ENCODE measurements at places on chromosomes 1 and 21.

DNA sequence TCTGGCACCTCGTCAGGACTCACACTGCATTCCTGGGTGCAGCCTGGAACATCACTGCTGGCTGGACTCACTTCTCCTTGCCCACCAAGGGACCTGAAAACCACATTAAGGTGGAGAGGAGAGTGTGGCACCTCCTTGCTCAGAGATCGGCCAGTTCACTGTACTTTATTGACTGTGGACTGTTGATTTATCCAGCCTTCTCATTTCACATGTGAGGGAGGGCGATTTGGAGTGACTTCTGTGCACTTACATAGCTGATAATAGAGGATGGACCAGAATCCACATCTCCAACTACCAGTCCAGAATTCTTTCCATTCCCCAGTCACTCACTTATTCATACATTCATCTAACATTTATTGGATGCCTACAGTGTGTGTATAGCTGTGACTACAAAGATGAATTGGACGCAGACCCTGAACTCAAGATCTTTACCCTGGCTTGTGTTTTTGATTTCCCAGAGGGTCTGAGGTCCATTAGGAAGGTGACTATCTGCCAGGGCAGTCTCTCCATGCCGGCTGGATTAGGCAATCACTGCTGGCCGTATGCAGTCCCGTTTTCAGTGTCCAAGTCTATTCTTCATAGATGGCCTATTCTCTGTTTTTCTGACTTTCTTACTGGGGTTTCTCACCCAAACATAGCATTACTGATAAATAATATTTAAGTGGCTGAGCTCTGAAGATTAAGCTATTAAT is 233.5 kb upstream of the SGIP1 start:
- DNase-seq = no peak

GRCh38 chr21:41545500-41546359 is 37.8 kb upstream of the TMPRSS2 start:
- no peak for DNase-seq

GRCh38 chr1:43444151-43444828 is 9.4 kb downstream of the HYI start:
- no peak for DNase-seq

GRCh38 chr1:33168556-33169289 is 13.1 kb downstream of the TRIM62 start:
- no peak for DNase-seq

DNA sequence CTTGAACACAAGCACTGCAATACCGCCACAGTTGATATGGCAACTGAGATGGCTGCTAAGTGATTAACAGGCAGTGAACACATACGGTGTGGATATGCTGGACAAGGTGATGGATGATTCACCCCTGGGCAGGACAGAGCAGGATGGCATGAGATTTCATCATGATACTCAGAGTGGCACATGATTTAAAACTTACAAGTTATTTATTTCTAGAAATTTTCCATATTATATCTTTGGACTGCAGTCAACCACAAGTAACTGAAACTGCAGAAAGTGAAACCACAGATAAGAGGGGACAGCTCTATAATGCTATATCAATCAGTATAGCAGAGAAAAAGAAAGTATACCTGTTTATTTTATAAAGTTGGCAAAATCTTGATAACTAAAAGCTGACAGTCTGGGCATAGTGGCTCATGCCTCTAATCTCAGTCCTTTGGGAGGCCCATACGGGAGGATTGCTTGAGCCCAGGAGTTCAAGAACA is 47.9 kb downstream of the PHACTR4 start:
- no peak for DNase-seq

GRCh38 chr1:48023488-48023887 is 26.3 kb upstream of the TRABD2B start:
- no peak for DNase-seq

DNA sequence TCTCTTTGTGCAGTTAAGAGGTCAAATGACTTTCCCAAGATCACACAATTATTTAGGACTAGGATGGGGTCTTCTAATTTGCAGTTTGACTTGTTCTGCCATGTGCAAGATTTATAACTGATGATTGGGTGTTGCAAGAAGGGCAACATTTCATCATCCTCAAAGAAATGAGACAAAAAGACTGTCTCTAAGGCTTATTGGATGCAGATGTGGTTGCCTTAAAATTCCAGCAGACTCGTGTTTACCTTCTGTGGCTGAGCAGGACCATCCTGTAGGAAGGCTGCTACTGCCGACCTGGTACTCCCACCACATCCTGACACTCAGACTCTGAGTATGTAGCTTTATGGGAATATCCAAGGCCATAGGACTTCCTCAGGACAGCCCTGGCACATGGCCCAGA is 99.9 kb upstream of the SGIP1 start:
- no peak for DNase-seq

- DNase-seq = no peak
Measured at GRCh38 chr1:6657138-6657537, 32.5 kb downstream of the THAP3 start.

DNA sequence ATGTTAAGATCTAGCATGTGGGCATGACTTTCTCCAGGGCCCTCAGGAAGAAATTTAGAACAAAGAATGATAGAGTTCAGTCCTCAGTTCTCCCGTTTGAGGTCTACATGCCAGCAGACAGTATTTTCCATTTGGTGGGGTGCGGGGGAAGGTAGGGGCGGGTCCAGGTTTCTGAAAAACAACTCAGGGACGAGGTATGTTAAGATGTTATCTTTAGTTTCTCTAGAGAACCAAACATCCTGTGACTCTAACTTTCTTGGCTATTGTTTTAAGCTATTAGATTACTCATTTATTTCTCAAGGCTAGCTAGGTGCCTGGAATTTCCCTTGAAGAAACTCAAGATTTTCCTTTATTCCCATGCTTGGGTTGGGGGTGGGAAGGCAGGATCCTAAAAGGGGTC is 42.3 kb upstream of the SYT14 start:
- DNase-seq = no peak

DNA sequence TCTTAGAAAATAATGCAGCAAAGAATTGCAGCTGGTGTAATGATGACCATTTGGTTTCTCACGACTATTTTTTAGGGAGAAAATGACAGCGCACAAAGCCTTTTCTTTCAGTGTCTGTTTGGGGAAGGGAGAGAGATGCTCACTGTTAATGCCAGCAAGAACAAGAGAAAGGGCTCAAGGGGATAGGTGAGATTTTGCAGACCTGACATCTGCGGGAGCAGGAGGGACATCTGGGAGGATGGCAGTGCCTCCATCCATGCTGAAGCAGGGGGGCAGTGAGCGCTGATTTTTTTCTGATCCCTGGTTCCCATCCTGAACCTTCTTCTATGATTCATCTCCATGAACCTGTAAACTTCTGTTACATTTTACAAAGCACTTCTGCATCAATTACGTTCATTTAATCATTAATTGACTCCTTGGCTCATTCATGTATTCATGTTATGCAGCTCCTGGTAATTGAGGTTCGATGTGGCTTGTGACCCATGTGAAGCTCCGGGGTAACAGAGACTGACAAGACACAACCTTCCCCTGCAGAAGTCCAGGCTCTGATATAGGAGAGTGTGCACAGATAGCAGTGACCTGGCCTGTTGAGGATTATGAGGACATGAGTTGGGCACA is 595.3 kb downstream of the PTPRU start:
- no peak for DNase-seq

DNA sequence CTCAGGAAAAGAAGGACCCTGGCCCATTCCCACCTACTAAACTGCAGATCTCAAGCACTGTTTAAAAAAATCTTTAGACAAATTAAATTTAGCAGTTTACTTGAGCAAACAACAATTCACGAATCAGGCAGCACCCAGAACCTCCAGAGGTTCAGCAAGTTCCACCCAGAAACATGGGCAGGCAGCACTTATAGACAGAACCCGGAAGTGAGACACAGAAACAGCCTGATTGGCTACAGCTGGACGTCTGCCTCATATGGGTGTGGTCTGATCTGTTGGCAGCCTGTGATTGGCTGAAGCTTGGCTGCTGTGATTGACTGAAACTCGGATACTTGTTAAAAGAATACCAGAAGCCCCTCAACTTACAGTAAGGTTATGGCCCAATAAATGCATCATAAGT is 34.7 kb upstream of the COL6A2 start:
- no peak for DNase-seq

- DNase-seq = no peak
Measured at GRCh38 chr21:42852925-42853570, 26.3 kb downstream of the WDR4 start.

GRCh38 chr1:915295-916172 is 8.2 kb upstream of the SAMD11 start:
- DNase-seq = peak; percentile 30

GRCh38 chr21:42427809-42428419 is 24.2 kb downstream of the UBASH3A start:
- DNase-seq = no peak

DNA sequence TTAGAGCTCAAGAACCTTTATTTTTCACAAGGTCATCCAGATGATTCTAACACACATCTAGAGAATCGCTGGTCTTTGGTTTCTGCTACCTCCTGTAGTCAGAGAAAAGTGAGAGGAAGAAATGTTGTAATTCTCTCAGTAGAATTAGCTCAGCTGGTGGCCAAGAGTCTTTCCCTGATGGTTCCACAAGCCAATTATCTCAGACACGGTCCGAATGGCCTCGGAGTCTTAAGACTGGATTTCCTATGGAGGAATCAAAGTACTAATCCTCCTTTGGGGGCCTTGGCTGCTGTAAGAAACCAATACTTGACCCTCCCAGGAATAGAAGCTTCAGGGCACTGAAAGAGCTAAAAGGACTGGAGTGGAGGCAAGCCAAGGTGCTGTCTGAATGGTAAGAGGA is 1.8 kb downstream of the TMEM81 start:
- DNase-seq = no peak

DNA sequence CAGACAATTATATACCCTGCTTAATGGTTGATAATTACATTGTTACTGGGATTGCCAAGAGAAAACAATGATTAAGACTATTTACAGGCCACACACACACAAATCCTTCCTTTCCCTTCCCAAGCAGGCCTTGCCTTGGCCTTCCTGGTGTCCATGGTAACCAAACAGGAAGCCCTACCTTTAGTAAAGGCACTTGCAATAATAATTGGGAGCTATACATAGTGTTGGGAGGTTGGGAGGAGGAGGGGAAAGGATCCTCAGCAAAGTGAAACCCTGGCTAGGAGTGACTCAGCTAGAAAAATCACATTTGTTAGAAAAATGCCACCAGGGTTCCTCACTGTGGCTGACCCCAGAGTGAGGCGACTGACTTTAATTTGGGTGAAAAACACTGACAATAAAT is 122.3 kb upstream of the ADAR start:
- no peak for DNase-seq

GRCh38 chr1:30250338-30250983 is 472.9 kb downstream of the MATN1 start:
- no peak for DNase-seq

- DNase-seq = no peak
Measured at GRCh38 chr1:69499203-69499803, 68.4 kb upstream of the LRRC7 start.

- peak; percentile 74 for DNase-seq
Measured at GRCh38 chr1:181424786-181425403, 58.4 kb upstream of the CACNA1E start.

- no peak for DNase-seq
Measured at GRCh38 chr1:227343727-227344551, 25.6 kb upstream of the CDC42BPA start.

DNA sequence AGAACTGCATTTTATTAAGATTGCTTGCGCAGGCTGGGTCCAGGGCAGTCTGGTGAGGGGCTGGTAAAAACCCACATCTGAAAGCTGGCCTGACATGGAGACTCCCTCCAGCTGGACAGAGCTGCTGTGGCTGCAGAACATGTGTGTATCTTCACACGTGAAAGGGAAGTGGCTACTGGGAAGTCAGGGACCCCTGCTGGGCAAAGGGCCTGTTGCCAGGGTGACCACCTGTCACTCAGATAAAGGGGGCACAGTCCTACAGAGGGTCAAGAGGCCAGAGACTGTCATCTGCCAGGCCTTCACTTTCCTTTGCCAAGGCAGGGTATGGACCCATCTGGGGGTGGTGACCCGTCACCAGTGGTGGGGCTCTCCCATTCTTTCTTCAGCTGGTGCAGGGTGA is 17.5 kb downstream of the NKAIN1 start:
- DNase-seq = no peak

GRCh38 chr1:29548091-29548490 is 311.8 kb downstream of the PTPRU start:
- no peak for DNase-seq

DNA sequence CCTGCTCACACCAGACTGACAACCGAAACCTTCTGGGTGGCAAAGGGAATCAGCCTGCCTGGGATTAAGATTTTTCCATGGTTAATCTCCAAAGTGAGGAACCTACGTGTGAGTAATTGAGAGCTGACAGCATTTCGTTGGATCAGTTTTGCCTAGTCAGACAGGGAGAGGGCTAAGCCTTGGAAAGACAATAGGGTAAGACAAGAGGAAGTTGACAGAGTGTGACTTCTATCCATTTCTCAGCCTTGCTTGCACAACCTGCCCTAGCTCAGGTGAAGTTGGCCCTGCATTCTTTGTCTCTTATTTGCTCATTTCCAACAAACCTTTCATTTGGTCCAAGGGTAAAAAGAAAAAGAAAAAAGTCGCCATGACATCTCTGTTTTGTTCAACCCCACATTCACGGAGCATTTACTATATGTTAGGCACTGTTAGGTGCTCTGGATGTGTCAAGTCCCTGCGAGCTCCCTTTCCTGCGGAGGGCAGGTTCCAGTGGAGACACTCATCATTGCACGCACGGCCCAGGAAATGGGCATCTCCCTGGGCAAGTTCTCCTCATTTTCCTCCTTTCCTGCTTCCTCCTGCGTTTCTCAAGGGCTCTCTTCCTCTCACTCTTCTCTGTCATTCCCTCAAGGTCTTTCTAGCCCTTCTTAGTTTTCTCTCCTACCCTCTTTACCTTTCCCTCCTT is 23.3 kb downstream of the KIRREL1 start:
- DNase-seq = no peak

GRCh38 chr1:224632381-224632871 is 16.3 kb downstream of the CNIH3 start:
- DNase-seq = no peak

GRCh38 chr1:52723260-52723659 is 3.0 kb upstream of the ZYG11B start:
- DNase-seq = no peak

DNA sequence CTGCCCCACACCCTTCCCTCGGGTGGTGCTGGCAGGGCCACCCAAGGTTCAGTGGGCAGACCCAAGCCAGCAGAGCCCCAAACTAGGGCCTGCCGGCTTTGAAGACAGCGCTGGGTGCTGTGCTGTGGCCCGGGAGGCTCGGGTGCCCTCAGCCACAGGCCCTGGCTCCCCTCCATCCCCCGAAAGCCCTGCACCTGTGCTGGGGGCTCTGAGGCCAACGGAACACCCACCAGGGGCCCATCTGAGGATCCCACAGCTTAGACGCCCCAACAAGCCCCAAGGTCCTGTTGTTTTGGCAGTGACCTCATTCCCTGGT is 8.6 kb downstream of the ITGB2 start:
- no peak for DNase-seq

GRCh38 chr1:186977266-186977957 is 148.7 kb downstream of the PLA2G4A start:
- no peak for DNase-seq

GRCh38 chr1:154490317-154490716 is 11.7 kb upstream of the TDRD10 start:
- DNase-seq = no peak

- DNase-seq = peak; percentile 97
Measured at GRCh38 chr1:93585059-93585966, 96.3 kb downstream of the BCAR3 start.

GRCh38 chr21:15445327-15445726 is 284.5 kb upstream of the USP25 start:
- no peak for DNase-seq

Measured in lower lobe of right lung (tissue), 2 donors.